Stimulated activated CD8-positive, alpha-beta memory T cell treated with anti-CD3 and anti-CD28 coated beads, Interleukin-4, amount 100 ng/mL, for 1 hour (primary cell): ENCODE measurements at places on chromosomes 13 and 19.

GRCh38 chr13:35293579-35294226 lies 182.8 kb downstream of the MAB21L1 start:
- DNase-seq: no peak

DNA sequence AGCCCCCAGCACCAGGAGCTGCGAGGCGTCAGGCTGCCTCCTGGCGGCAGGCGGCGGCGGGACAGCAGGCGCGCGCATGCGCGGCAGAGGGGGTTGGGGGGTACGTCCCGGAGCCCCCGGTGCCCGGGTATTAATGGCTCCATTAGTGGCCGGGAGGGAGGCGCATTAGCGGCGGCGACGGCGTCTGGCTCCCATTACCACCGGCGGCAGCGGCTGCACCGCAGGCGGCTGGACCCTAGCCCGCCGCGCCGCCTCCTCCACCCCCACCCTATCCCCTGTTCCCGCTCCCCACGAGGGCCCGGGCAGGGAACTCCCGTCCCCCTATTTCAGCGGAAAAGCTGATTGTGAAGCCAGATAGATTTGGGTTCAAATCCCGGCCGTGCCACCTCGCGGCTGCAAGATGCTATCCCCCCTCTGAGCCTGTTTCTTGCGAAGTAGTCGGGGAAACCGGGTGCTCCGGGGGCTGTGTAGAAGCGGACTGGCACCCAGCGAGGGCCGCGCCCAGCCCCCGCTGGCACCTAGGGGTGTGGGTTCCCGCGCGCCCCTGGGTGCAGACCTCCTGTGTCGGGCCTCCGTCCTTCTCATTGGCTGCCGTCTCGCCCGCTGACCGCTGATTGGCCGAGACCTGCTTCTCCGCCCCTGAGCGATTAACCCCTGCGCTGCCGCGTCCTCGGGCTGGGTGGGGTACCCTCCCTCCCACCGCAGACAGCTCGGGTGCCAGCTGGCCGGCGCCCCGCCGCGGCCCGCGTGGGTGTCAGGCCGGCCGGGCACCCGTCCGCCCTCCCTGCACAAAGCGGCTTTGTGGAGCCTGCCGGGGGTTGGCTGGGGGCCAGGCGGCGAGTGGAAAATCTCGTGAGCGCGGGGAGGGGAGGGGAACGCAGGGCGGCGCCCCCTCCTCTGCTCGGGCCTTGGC lies 11.1 kb downstream of the CIC start:
- peak; percentile 58 for DNase-seq

DNA sequence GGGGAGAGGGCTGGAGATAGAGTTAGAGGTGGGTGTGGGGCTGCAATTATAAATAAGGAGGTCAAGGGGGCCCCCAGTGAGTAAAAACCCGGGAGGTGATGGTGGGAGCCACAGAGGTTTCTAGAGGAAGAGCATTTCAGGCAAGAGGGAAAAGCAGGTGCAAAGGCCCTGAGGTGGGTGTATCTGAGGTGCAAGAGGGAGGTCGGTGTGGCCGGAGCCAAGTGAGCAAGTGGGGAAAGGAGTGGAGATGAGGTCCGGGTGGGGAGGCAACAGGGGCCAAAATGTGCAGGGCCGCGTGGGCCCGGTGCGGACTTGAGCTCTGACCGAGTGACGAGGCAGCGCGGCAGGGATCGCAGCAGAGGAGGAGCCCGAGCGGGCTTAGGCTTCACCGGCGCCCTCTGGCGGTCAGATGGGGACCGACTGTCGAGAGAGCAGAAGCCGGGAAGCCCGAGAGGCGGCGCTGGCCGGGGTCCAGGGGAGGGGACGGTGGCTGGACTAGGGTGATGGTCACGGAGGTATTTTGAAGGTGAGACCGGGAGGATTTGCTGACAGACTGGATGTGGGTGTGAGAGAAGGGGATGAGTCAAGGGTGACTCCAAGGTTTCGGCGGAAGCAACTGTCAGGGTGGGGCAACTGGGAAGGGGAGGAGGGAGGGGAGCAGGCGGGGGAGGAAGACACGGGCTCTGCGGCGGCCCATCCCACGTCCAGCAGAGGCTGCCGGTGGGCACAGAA lies 17.7 kb upstream of the SPACA4 start:
- DNase-seq: peak; percentile 81

DNA sequence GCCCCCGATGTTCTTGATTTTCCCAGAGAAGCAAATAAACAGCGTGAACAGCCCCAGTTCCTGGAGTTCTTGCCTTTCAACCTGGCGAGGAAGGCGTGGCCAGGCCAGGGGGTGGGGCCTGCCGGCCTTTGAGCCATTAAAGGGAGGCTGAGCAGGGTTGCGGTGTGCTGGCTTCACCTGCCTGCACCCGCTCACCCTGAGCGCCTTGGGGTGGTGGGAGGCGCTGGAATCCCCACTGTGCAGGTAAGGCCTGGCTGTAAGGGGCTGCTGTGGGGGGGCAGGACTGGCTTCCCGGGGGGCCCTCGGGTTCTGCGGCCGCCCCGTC lies 2.7 kb upstream of the MISP start:
- no peak for DNase-seq

DNA sequence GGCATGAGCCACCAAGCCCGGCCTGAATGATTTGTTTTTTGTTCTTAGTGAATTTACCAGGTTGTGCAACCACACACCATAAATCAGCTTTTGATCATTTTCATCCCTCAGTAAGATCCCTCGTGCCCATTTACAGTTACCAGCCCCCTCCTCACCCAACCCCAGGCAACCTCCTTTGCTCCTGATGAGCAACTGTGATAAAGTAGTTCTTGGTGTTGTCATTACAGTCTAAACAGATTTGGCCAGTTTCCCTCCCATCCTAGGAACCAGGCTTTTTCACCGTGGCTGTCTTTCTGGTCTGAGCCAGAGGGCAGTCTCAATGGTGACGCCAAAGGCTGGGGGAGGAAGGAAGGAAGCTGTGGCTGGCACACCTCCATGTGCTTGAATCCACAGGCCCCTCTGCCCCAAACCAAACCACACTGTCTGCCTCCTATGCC lies 61.2 kb upstream of the WDFY2 start:
- no peak for DNase-seq

- no peak for DNase-seq
Observed at GRCh38 chr13:59743195-59743594, 420.5 kb downstream of the DIAPH3 start.

DNA sequence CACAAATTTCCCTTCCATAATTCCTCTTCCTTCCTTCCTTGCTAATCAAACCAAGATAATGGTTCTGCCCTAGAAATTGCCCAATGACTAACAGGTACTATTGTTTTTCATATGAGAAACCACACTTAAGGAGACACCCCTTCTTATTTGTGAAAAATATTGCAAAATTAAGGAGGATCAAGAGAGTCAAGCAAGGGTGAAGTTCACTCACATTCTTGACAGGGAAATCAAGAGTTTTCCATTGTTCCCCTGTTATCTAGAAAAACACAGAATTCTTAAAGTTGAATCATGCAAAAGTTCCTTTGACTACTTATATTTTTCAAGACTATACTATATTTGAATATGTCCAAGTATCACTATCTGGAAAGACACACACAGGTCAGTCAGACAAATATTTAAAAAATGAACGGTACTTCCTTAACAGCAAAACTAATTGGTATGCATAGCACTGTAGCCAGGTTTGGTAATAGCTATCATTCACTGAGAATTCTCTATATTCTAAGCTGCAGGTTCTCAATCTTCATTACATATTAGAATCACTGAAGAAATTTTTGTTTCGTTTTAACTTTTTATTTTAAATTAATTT lies 897.2 kb downstream of the DIAPH3 start:
- DNase-seq: no peak

DNA sequence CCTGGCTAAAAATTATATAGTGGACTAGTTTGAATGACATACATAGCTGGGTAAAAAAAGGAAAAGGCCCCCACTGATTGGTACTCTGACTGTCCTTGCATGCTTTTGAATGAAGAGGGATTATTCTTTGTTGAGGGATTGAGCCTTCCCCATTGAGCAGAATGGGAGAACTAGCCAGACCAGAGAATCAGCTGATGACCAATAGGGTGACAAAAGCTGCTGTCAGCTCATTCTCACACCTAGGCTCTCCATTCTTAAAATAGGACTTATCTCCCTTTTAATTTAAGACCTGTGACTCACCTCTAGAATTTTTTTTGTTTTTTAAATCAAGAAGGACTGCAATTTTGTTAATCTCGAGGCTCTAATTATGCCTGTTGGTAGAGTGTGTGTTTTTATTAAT lies 79.3 kb downstream of the CRYL1 start:
- no peak for DNase-seq

DNA sequence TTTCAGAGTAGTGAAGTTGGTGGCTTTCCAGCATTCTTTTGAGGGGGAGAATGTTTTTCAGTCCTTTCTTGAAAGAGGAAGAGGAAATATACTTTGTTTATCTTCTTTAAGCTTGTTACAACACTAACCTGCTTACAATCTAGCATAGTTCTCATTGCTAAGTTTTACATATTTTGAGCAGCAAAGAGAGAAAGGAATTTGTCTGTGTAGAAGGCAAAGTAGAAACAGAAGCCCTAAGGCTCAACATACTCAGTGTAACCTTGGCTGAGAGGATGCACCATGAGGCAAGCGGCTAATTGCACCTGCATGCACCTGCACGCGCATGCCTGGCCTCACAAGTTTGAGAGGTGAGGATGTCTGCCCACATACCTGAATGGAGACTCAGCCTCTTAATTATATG lies 2.2 kb downstream of the FRY start:
- no peak for DNase-seq

- no peak for DNase-seq
Observed at GRCh38 chr13:91123456-91124127, 223.9 kb upstream of the MIR17HG start.

DNA sequence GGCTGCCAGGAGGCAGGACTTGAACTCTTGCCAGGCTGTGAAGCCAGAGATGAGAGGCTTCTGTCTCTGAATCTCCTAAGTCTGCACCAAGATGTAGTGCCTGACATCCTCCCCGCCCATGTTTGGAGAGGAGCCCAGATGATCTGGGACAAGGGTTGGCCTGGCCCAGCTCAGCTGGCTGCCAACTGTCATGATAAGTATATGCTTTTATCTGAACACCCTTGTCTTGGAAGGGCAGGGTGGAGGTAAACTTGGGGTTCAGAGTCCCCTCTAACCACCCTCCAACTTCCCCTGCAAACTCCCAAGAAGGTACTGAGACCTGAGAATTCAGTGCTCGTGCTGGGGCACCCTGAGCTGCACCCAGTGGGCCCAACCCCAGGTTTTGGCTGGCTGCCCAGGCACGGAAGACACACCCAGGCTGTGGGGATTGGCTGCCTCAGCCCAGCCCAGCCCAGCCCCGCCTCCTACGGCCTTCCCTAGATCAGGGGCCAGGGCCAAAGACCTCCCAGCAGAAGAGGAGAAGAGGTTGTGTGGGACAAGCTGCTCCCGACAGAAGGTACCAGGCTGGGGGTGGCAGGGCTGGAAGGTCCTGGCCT lies at the start of gene CYP4F12:
TSS of gene CYP4F12 (plus strand) at position 508 of the 596 bp plus-strand sequence. CDS start 443 bp downstream, outside the sequence.
- DNase-seq: peak; percentile 16

GRCh38 chr13:109024611-109025010 lies 395.2 kb downstream of the MYO16 start:
- DNase-seq: no peak

GRCh38 chr13:94247890-94248289 lies 231.6 kb downstream of the DCT start:
- DNase-seq: no peak

GRCh38 chr13:77429320-77430142 lies 102.6 kb upstream of the MYCBP2 start:
- DNase-seq: no peak

DNA sequence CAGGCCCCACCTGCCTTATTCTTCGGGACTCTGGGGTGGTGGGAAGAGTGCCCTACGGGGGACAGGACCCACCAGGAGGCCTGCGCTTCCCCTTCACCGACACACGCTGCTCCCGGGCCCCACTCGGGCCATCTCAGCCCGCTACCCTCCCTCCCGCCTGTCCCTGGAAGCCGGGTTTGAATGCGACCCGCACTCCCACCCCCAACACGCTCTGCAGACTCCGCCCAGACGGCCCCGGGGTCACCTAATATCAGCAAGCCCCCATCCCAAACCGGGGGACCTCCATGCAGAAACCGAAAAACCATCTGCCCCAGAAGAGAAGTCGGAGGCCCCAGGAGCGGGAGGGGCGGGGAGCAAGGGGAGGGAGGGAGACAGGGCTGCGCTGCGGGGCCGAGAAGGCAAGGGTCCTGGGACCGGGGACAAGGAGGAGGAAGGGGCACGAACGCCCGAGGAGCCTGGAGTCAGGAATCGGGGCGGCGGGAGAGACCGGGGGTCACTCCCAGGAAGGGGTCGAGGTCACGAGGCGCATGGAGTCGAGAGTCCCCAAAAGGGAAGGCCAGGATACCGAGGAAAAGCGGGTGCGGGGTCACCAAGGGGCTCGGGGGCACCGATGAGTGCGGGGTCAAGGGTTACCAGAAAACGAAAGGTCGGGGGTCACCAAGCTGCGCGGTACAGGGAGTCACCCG lies 766 bp downstream of the SBNO2 start:
- DNase-seq: no peak

DNA sequence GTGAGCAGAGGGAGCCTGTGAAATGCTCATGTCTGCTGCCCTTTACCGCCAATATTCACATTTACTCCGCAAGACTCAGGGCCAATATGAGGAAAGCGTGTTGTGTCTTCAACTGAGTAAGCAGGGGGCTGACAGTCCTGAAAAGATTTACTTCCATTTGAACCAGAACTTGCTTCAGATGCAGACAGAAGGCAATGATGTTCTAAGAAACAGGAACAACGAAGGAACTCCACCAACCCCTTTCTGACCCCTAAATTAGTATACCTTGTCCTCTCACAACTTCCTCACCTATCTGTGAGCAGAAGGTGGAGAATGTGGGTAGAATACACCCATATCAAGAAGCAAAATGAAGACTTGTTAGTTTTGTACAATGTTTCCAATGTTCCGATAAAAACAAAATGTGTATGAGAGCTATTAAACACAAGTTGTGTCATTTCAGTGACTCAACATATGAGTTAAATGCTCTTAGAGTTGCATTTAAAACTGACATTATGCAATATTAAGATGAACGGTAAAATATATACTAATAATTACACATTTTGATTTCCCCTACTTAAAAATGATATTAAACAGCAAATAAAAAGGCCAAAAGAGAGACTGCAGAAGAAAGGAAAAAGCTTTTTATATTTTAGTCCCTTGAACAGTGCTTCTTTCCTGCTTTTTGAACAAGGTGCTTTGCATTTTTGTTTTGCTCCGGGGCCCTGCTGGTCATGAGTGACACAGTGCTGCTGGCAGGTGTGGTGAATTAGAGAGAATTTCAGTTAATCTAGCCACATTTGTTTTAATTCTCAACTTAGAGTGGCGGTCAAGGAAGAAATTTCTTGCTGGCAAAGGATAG lies 16.0 kb downstream of the TMEM272 start:
- DNase-seq: no peak

DNA sequence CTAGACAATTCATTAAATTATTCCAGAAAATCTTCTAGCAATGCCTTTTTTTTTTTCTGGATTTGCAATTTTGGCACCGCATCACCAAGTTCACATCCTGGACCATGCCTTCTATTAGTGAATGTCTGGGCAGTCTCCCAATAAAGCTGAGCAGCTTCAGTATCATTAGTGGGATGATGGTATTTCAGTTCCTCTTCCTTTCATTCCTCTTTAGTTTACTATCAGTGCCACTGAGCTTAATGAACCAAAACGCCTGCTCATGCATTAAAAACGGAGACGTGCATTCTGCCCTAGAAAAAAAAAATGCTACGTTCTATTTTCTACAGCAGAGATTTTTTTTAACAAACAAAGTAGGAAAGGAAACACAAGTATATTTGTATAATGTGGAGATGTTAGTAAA lies 343.0 kb downstream of the PCDH9 start:
- no peak for DNase-seq
